ENCODE measurements at places on chromosomes 6 and 20.

DNA sequence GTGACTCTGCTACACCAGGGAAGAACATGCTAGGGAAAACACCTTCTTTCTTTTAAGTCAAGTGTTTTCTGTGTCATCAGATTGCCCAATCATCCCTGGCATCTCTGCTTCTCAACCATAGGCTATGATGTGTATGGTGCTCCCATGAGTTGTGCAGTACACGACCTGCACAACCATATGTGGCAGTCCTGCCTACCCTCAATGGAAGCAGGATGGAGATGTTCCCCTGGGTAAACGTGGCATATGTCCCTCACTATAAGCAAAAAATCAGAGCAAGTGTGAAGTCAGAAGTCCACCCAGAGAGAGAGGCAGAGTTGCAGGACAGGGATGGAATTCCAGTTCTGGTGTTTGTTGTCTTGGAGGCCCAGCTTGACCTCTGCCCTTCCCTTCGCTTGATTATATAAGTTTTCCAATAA lies 10.3 kb upstream of the SNHG17 start:
- no peak for DNase-seq

DNA sequence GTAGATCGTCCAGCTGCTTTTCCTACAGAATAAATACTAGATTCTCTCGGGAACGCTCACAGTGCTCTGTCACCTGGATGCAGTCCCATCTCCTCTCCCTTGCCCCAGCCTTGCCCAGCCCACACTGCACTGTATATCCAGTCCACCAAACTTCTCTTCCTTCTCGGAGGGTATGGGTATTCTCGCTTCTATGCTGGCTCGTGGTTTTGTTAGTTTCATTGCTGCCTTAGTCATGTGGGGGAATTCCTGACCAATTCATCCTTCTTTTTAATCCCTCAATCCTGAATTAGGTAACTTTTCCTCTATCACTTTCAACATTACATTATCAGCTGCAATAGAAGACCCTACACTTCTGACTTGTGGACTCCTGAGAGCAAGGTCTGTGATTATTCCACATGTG lies 252.4 kb downstream of the GMDS start:
- no peak for DNase-seq

- DNase-seq: no peak
Measured at GRCh38 chr20:57409672-57410397, 18.6 kb downstream of the RBM38 start.

DNA sequence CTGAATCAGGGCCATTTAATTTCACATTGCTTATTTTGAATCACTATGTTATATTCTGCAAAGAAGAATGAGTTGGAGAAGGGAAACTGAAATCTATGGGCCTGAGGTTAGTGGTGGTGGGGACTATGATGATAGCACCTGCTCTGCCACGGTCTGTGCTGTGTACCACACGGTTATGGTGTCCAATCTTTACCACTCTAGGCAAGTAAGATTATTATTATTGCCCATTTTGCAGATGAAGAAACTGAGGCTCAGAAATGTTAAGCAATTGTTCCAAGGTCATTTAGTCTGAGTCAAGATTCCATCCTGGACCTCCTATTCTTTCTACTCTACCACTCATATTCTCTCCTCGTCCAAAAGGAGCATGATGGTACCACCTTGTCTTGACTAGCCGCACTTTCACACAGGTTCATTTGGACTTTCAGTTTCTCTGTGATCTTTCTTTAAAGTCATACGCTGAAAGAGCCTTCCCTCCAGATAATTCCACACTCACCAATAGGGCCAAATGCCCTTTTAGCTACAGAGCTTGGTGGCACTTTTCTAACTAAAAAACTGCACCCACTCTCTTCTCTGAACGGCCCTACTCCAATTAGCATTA lies 56.2 kb downstream of the GFOD1 start:
- no peak for DNase-seq

GRCh38 chr20:57695940-57696339 lies 13.9 kb downstream of the PMEPA1 start:
- no peak for DNase-seq

- no peak for DNase-seq
Measured at GRCh38 chr6:25623879-25624278, 28.1 kb upstream of the SCGN start.

DNA sequence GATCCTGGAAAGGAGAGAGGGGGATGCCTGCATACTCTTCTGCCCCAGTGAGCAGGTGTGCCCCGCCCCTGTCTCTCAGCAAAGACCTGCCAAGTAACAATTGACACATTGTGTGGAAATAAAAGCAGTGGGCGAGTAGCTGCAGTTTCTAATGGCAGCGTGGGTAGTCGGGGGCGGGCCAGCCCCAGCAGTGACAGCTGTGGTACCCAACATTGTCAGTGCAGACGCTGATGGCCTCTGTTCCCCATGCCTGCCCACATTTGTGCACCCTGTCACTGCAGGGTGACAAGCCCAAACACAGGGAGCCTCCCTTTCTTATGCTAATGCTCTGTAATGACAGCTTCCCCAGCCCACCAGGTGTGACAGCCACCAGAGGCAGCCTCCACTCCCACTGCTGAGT lies 491.7 kb downstream of the DHX35 start:
- DNase-seq: no peak

GRCh38 chr20:8790442-8791074 lies 278.3 kb upstream of the PLCB4 start:
- no peak for DNase-seq

GRCh38 chr20:20331156-20331555 lies 36.7 kb upstream of the INSM1 start:
- no peak for DNase-seq

DNA sequence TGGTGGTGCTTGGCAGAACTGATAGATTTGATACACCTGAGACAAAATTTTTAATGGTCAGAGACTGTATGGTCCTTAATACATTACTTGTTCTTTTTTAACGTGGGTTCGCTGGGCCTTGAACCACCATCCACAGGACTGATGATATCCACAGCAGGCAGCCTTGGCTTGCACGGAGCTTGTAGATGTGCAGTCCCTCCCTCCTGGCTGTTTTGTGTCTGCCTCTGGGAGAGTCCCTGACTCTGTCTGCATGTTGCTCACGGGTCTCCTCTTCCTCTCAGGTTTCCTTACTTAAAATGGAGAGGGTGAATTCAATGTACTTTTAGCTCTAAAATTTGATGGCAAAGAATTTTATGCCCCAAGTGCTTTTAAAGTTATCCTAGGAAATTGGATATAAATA lies 17.5 kb downstream of the KIF25 start:
- DNase-seq: no peak

GRCh38 chr20:21437816-21438215 lies 40.5 kb upstream of the NKX2-4 start:
- DNase-seq: no peak

DNA sequence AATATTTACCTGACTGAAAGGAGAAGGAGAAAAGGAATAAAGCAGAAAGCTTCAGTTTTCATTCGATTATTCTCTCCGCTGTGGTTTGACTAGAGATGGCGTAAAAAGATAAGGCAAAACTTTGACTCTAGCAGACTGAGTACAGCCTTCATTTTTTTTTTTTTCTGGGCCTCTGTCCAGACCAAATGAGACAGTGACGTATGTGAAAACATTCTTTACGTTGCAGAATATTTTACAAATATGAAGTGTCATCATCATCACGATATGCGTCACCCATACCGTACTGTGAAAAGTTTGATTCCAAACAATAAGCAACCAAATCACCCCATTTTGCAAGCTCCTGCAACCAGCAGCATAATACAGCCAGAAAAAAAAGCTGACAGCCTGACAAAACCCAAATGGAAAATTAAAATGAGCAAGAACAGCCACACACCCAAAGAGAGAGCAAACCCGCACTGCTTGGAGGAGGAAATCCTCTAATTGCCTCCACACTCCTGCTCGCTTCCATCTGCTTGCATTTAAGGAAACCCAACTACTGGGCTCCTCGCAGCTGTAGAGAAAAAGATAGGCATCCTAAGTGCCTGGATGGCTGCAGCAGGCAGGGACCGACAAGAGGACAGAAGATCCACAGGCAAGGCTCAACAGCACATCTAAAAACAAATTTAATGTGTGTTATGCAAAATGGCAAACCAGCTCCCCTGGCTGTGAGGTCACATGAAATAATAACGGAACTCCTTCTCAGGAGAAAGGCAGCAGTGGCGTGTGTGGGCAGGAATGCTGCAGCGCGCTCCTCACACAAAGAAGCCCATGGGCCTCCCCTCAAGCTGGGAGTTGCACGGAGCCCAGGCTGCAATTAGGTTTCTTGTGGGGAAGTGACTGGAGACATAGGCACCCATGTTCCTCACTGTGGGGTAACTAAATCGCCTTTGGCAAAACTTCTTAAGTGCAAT lies 113.1 kb downstream of the FYN start:
- peak; percentile 77 for DNase-seq

DNA sequence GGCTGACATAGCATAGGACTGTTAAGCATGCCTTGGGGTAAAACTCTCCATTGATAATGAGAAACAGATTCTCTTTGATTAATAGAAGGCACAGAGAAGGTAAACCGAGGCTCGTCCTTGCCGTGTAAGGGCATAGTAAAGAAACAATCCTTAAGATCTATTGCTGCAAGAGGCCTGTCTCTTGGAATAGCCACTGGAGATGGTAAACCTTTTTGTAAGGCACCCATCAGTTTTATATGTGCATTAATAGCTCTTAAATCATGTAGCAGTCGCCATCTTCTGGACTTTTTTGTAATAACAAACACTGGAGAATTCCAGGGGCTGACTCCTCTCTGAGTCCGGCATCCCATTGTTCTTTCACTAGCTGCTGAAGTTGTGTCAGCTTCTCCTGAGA lies 8.4 kb upstream of the ABHD12 start:
- no peak for DNase-seq

DNA sequence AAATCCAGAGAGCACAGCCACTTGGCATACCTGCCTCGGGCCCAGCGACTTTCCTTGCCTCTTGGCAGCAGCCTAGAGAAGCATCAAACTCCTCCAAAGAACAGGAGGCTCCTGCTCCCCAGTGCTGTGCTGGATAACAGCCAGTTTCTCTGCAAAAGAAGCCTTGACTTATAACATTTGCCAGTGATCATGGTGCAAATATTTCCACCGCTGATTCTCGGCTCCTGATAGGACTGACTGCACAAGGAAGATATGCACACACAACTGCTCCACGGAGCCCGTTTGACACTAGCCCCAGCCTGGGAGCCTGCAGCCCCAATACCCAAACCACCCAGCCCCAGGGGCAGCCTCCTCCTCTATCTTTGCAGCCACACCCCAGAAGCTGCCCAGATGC lies 17.5 kb downstream of the ACSS1 start:
- DNase-seq: no peak

- DNase-seq: no peak
Measured at GRCh38 chr6:14537030-14537429, 419.5 kb downstream of the CD83 start.

DNA sequence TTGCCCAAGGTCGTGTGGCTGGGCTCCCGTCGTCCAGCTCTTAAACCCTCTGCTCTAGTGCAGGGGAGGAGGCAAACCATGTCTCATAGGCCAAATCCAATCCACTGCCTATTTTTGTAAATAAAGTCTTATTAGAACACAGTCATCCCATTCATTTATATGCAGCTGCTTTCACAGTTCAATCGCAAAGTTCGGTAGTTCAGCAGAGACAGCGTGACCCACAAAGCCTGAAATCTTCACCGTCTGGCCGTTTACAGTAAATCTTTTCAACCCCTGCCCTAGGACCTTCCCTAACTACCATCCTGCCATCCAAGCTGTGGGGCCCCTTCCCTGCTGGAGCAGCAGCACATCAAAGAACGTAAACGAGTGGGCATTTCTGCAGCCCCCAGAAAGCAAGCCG lies 65.9 kb downstream of the EYA2 start:
- DNase-seq: no peak

DNA sequence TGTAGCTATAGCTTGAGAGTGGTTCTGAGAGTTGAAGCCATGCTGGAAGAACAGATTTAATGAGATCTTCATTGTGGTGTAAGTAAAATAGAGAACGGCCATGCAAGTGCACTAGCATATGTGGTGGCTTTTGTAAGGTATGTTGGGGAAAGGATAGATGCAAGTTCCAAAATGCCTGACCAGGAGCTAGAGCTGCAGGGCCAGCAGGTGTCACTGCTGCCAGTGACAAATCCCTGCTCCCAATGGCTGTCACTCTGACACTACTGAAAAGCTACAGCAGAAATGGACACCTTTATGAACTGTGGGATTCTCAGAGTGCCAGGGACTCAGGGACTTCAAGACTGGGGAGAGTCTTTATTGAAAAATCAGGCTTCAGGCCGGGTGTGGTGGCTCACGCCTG lies 23.1 kb upstream of the VIP start:
- no peak for DNase-seq

DNA sequence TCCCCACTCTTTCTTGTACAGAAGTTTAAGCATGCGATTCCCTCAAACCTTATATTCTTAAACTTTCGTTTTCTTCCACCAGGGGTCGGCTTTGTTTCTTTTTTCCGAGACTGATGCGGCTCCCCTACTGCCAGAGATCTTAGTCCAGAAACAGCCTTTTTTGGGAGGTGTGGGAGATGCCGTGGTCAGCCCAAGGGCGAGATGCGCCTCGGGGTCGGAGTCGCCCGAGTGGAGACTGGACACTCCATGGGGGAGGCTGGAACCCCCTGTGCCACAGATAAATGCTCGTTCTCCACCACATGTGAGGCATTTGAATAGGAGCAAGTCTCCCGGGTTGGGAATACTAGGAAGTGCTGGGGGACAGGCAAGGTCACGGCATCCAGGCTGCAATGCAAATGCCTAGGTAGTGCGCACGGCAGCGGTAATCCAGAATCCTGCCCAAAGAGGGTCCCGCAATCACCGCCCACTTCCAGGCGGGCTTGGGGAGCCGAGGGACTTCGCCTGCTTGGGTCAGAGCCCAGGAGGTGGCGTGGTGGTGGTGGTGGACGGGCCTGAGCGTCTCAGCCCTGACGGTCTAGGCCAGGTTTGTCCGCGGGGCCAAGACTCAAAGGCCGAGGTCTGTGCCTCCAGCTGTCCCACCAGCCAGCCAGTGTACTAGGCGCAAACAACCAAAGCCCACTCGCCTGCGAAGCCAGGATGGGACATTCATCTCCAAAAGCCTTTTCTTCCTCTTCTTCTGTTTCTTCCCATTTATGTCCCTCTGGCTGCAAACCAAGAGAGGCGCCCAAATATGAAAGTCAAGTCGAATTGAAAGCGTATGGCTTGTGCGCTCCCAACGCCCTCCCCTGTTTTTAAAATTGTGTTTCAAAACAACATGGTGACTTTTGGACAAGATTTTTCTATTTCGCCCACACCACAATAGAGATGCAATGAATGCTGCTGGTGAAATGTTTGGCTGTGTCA lies 39.3 kb upstream of the OSTM1 start:
- no peak for DNase-seq

- no peak for DNase-seq
Measured at GRCh38 chr6:132471787-132472186, 41.1 kb downstream of the STX7 start.

GRCh38 chr6:108518714-108519576 lies 41.8 kb upstream of the FOXO3 start:
- no peak for DNase-seq
